Cortex of kidney (tissue), 1 donor: ENCODE measurements at places on chromosomes 16 and 17.

DNA sequence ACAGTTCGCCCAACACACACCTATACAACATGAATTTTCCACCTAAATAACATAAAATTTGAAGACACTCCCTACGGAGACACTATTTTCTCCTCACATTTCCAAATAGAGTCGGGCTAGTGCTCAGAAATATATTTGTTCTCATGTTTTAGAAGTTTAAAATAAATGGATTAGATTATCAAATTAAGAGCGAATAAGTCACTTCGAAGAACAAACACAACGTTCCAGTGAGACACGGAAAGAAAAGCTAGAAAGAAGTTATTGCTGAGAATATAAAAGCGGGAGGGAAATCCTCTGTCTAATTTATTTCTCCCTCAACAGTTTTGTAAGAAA lies 2.0 kb upstream of the HS3ST3B1 start:
- DNase-seq, result no peak

DNA sequence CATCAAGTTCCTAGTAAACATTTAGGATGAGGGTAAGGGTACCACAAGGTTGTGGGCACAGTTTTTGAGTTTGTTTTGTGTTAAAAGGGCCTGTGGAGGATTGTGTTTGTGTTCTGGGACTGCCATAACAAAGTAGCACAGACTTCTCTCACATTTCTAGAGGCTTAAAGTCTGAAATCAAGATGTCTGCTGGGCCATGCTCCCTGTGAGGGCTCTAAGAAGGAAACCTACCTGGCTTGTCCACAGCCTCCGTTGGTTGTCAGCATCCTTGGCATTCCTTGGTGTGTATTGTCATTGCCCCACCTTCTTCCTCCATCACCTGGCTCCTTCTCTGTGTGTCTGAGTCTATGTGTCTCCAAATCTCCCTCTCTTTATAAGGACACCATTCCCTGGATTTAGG lies 808.1 kb upstream of the RBFOX1 start:
- DNase-seq, result no peak

DNA sequence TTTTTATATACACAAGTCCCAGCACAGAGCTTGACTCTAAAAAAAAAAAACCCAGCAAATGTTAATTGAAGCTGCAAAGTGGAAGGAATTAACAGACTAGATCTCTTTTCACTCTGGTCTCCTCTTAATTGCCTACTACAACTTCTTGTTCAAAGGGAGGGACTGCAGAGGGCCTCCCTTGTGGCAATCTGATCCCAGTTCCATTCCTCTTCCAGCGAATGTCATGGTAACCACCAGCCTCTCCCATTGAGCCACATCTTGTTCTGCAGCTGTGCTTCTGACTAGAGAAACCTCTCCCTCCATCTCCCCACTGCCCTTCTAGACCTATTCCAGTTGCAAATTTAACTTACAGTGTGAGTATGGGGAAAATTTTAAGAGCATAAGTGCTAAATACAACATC lies 5.9 kb downstream of the SUPT6H start:
- no peak for DNase-seq

DNA sequence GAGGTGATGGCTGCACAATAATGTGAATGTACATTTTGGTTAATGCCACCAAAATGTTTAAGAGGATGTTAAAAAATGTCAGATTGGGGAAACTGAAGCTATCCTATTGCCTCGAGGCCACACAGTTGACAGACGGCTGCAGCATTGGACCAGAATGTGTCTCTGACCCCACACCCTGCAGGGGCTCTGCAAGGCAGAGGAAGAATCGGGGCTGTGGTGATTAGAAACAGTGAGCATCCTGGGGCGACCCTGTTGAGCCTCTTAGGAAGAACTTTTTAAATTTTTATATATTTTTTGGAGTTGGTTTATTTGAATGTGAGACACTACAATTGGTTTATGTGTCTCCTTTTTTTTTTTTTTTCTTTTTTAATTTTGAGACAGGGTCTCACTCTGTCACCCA lies 15.0 kb upstream of the ADORA2B start:
- DNase-seq, result no peak

- DNase-seq, result no peak
Observed at GRCh38 chr17:36858119-36859002, 78.9 kb upstream of the LHX1 start.

- DNase-seq, result no peak
Observed at GRCh38 chr16:11180489-11180888, 75.5 kb downstream of the SOCS1 start.

GRCh38 chr16:65704866-65705265 lies 583.0 kb upstream of the CDH11 start:
- no peak for DNase-seq

- no peak for DNase-seq
Observed at GRCh38 chr17:66720567-66720966, 114.3 kb upstream of the CACNG5 start.

DNA sequence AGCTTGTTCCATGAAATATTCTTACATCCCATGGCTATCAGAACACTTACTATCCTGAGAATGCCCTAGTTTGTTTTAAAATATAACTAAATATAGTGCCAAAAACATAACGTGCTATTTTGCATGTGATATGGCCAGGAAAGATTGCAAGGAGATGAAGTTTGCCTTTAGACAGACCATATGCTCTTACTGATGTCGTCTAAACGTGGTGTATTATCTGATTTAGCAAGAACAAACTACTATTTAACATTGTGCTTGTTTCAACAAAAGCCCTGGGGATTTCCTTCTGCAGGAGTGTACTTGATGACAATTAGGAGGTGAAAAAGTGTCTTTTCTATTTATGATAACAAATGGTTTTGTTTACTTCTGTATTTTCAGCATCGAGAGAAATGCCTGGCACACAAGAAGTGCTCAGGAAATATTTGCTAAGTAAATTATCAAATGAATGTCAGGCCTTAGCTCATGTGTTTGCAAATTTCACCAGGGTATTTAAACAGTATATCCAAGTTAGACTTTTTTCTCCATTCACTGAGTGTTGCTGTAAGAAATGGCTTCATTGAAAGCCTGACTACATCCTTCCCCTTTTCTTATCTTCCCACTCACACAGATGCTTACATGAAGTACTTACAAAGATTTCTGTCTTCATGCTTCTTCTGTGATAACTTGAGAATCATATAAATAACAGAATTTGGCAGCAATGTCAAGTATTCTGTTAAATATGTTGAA lies 1033.6 kb downstream of the CDH8 start:
- no peak for DNase-seq

GRCh38 chr17:74297941-74298340 lies 23.9 kb downstream of the DNAI2 start:
- no peak for DNase-seq

DNA sequence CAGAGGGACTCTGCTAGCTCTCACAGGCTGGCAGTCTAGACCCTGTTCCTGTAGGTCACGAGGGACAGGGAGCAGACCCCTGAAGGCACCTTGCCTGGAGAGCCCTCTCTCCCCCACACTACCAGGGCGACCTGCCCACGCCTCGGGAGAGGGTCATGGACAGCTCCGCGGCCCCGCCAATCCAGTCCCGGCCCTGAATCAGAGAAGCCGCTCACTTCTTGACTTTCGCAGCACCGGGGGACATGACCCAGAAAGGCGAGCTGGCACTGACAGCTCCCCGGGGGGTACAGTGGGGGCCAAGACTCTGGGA lies 5.1 kb downstream of the KIFC3 start:
- no peak for DNase-seq

GRCh38 chr16:25996052-25996451 lies 304.3 kb downstream of the HS3ST4 start:
- DNase-seq, result no peak

DNA sequence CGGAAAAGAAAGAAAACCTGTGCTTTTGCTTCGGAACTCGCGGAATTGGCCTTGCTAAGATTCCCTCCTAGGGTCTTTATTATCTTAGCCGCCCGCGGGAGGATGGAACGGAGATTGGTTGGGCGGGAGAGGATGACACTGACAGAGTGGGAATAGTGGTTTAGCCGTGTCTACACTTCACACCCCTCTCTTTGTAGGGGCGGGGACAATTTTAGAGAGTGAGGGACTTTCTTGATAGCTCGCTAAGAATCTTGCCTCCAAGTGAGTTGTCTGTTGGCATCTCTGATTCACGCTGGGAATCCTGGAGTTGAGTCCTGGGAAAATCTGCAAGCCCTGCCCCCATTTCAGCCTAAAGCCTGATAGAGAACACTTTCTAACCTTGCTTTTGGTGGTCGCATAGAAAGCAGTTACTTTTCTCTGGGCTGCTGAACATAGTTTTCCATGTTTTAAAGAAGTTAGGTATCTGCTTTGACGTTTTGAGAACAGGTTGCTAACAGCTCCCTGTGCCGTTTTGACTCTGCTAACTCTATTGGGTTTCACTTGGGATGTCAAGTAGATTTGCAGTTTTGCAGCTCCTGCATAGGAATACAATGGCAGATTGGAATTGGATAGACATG lies 697 bp downstream of the NOL11 start:
- no peak for DNase-seq

GRCh38 chr17:29172589-29172988 lies 7.6 kb downstream of the MYO18A start:
- no peak for DNase-seq

DNA sequence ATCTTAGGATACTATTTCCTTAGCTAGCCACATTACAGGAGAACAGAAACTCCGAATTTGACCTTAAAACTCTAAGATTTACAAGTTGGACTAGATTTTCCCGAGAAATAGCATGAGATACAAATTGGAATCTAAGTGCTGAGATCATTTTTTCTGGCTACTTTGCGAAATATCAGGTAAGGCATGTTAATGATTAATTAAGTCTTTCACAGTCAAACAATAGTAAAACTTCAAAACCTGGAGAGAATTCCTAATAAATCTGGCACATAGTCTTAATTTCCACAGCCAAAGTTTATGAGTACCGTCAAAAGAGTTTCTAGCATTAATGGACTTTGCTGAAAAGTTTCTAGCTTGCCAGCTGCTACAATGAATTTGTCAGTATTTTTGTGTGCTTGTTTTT lies 379.5 kb upstream of the TOM1L1 start:
- DNase-seq, result no peak

DNA sequence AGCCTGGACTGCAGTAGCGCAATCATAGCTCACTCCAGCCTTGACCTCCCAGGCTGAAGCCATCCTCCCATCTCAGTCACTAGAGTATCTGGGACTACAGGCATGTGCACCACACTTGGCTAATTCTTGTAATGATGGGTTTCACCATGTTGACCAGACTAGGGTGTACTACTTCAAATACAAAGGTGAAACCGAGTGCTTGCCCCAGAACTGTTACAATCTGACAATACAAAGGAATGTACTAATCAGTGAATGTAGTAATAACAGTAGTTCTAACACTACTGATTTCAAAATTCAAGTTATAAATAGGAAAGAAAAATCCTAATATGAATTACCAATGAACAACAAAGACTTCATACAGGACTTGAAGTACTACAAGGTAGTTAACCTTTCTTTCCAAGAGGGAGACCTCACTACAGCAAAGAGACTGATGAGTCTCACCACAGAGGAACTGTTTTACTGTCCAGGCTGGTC lies 24.4 kb downstream of the CRK start:
- no peak for DNase-seq

DNA sequence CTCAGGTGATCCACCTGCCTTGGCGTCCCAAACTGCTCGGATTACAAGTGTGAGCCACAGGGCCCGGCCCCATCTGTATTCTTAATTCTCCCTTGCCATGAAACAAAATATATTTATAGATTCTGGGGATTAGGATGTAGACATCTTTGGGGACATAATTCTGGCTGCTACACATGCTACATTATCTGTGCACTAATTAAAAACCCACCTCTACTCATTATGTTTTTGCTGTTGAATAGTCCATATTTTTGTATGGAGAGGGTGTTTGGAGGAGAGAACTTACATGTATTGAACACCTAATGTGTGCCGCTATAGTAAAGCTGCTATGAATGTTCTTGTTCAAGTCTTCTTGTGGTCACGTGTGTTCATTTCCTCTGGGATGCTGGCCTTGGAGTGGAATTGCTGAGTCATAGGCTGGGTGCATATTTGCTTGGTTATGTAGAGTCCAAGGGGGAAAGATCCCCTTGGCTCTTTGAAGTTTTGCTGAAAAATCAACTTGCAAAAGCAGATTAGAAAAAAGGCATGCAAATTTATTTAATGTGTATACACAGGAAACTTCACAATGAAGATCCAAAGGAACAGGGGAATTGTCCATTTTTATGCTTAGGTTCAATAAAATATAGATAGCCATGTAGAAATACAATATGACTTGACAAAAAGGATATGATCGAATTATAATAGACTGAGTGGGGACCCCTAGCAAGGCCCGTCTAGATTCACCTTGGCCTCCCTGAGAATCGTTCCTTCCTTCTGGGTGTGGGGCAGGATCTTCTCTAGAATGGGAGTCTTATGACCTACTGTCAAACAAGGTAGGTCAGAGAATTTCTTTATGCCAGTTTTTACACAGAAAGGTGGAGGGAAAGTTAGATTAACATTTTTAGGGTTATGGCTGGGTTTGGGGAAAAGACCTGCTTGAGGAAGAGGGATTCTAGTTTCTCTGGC lies 42.1 kb upstream of the GPRC5B start:
- DNase-seq, result no peak

GRCh38 chr17:48631693-48632578 lies 5.8 kb upstream of the HOXB9 start:
- DNase-seq, result no peak

GRCh38 chr17:72877348-72877747 lies 215.1 kb downstream of the SLC39A11 start:
- no peak for DNase-seq
